T-helper 2 cell treated with Interferon-gamma antibody and Interleukin-4, amounts not matched to agents 100 ng/mL and 5 ng/mL, for 36 hours (primary cell): ENCODE measurements at places on chromosomes 2 and 18. TPM values are rescaled to one million over a fixed set of nuclear protein-coding genes. Genes with fewer than 3 reads are reported as not detected.

The SULT1C2 gene
- total RNA-seq = not detected in 2 replicates

The HTR2B gene
- total RNA-seq = 1.2 and 1.3 TPM in 2 replicates

The LIMS4 gene
- 0.20 and 0.25 TPM in 2 replicates for total RNA-seq

The GRB14 gene
- total RNA-seq = not detected in 2 replicates

The LINC00305 gene
- total RNA-seq = not detected in 2 replicates

The TTR gene
- total RNA-seq = not detected in 2 replicates

The PER2 gene
- 17.6 and 19.4 TPM in 2 replicates for total RNA-seq

The AGAP1 gene
- 1.2 and 1.4 TPM in 2 replicates for total RNA-seq

The NT5DC4 gene
- total RNA-seq = not detected in 2 replicates

The MATN3 gene
- not detected in 2 replicates for total RNA-seq
